ENCODE measurements at places on chromosomes 13 and 19. TPM values are rescaled to one million over a fixed set of nuclear protein-coding genes. Genes with fewer than 3 reads are reported as not detected.

Gene KASH5
- total RNA-seq: 0.19 TPM

DNA sequence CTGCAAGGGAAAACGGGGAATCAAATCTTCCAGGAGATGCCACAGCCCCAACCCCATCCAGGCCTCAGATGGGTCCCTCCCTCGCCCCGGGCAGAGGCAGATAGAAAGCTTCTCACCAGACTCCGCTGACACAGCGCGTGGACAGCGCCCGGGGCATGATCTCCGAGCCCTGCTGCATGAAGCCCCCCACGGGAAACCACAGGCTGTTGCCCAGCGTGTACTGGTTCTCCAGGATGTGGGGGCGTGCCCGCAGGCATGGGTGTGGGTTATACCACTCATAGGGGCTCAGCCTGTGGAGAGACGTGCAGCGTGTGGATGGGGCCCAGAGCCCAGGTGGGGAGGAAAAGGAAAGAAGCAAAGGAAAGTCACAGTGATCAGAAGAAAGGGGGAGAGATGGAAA lies 27.2 kb upstream of the ATP1A3 start:
- DNase-seq: no peak

GRCh38 chr13:21078501-21078900 lies 17.1 kb upstream of the LATS2 start:
- no peak for DNase-seq

DNA sequence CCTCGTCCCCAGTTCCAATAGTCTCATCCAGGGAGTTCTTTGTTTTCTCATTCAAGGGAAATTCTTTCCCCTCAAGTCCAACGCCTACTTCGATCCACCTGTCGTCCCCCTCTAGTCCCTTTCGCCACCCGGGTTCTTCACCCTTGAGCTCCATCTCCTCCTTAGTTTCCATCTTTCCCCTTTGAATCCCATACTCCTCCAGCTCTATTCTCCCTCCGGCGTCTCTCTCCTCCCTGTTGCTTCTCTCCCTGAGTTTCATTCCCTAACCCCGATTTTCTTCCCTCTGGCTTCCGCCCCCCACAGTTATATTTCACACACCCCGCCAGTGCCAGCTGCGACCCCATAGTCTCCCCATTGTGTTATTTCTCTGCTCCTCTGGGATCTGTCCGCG lies 628 bp upstream of the SLC17A7 start:
- no peak for DNase-seq

- DNase-seq: no peak
Measured at GRCh38 chr19:54074851-54075250, 6.3 kb downstream of the TARM1 start.

Gene DLL3
- total RNA-seq: 45.3 TPM

DNA sequence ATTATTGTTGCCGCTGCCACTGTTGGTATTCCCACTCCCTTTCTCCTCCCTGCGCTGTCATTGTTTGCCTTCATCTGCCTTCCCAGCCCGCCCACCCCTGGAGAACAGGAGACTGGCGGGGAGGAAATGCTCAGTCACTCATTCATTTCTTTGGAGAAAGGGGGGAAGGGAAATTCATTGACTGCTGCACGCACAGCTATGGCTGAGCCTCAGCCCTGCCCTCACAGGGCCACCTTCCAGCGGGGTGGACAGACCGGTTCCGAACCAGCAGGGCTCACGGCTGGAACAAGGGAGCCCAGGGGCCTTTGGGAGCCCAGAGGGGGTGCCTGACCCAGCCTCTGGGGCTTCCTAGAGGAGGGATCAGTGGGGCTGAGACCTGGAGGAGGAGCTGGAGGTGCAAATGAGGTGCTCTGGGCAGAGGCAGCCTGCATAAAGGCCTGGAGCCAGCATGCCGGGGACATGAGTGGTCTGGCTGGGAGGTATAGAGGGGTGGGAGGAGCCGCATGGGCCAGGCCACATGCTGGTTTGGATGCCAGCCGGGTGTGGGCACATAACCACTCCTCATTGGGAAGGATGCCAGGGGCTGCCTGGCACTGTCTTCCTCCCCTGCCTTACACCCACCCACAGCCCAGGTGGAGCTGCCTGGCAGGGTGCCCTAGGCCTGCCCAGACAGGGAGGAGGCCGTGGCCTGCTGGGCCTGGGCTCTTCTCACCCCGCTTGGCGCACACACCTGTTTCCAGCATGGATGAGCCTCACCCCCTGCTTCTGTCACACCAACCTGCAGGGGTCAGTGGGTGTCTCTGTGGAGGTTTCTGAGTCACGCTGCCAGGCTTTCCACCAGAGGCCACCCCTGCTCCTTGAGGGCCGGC lies 26.8 kb downstream of the PPP5C start:
- no peak for DNase-seq

Gene TEX26
- total RNA-seq: not detected

Gene ITM2B
- 302 TPM for total RNA-seq

Measured in SK-MEL-5 (cell line).